ENCODE measurements at places on chromosomes 7 and 10. TPM values are rescaled to one million over a fixed set of nuclear protein-coding genes. Genes with fewer than 3 reads are reported as not detected.

Gene VWDE
- polyA plus RNA-seq: not detected

Gene EN2
- polyA plus RNA-seq: 0.05 TPM

Gene GIMAP2
- polyA plus RNA-seq: 5.9 TPM

Gene GOT1
- polyA plus RNA-seq: 14.8 TPM

Gene CYP2E1
- polyA plus RNA-seq: 1.3 TPM

Gene SLC39A12
- 0.15 TPM for polyA plus RNA-seq

All from adipose tissue (tissue), 3 donors.